ENCODE measurements at places on chromosomes 7 and 10.

DNA sequence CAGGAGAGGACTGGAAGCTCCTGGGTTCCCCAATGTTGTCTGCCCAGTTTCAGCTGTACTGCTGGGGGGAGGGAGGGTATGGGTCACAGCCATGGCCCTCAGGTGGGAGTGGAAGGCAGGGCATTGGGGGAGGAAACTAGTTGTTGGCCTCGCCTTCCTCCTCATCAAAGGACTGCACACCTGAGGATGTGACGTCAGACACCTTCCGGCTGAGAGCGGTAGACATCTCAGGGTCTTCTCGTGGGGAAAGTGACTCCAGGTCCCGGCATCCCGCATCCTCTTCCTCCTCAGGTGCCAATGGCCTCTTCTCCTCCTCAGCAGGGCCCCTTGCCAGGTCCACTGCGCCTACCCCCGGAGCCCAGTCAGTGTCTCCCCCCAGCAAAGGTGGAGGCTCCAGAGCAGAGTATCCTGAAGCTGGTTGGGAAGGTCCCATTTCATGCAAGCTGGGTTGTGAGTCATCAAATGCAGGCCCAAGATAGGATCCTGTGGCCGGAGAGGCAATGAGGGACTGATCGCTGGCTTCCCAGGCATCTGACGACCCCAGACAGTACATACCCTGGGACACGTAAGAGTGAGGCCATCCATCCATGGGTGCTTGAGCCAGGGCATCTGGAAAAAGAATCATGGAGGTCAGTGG lies 6.0 kb downstream of the FAM131B start:
- DNase-seq = no peak

- DNase-seq = peak; percentile 49
Measured at GRCh38 chr10:59366290-59366689, 3.9 kb upstream of the FAM13C start.

GRCh38 chr7:78402096-78402495 lies 603.5 kb downstream of the PHTF2 start:
- no peak for DNase-seq

GRCh38 chr10:113522460-113522859 lies 30.4 kb upstream of the HABP2 start:
- no peak for DNase-seq

DNA sequence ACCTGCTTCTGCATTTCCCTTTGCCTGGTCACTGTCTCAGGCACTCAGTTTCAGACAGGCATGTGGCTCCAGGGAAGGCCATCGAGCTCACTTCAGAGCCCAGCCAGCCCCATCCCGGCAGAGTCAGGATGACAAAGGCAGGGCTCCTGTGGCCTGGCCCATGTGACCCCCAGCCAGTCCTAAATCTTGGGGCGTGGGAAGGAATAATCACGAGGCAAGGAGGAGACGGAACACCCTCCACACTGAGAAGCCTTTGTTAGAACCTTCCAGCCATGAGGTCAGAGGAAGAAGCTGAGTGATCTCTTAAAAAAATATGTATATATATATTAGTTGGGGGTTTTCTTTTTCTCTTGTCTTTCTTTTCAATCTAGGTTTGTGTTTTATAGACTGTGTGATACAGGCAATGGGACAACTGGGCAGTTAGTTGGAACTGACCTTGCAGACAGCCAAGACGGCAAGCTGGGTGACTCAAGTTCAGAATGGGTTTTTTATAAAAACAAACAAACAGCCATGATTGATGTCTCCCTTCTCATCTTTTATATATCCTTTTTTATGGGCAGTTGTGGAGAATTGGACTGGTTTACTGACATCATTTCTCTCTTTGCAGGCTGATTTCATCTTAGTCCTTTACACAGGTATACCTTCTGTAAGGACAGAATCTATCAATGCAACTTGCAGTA lies 60.8 kb downstream of the CHN2 start:
- peak; percentile 93 for DNase-seq

DNA sequence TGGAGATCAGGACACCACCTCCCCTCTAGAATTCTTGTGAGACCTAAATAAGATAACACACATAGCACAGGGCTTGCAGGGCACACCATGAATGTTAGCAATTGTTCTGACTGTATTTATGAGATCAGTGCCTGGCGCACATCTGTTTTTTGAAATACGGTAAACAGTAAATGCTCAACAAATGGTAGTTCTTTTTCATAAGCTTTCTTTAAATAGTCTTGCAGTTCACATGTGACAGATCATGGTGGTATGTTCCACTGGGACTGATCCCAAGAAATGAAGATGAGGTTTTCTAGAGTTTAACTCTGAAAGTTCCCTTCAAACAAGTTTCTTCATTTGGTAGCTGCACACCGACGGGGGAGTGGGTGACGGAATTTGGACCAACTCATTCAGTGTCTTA lies 34.8 kb downstream of the CREB5 start:
- no peak for DNase-seq

DNA sequence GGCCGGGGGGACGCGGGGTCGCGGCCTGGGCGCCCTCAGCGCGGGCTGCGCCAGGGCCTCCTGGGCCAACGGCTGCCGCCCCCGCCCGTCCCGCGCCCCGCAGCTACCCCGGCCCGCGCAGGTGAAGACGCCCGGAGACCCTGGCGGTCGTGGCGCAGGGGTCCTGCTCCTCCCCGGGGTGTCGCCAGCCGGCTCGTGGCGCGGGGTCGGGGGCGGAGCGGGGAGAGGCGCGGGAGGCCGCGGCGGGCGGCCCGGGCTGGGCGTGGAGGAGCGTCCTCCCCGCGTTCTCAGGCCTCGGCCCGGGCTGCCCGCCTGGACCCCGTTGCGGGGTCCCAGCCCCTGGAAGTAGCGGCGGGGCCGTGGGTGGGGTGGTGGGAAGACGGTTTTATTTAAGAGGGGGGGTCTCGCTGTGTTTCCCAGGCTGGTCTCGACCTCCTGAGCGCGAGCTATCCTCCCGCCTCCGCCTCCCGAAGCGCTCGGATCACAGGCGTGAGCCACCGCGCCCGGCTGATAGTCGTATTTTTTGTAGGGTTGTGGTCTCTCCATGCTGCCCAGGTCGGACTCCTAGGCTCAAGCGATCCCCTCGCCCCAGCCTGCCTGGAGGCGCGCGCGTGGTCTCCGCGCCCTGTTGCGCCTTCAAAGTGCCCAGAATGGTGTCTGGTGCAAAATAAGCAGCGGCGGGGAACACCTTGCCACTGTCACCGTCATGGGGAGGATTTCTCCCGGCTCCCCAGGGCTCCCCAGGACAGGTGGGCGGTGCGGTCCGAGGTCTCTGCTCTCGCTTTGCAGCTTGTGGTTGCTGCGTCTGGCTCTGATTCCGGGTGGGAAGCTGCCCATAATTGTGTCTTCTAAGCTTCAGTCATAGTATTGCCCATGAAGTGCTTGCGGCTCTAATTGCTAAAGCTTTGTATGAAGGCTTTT lies 15.3 kb upstream of the SUN1 start:
- DNase-seq = peak; percentile 33

- no peak for DNase-seq
Measured at GRCh38 chr10:29923416-29923965, 135.9 kb downstream of the JCAD start.

GRCh38 chr7:37353949-37354655 lies 94.6 kb downstream of the ELMO1 start:
- no peak for DNase-seq

- DNase-seq = peak; percentile 21
Measured at GRCh38 chr10:48444266-48444665, 137.8 kb downstream of the MAPK8 start.

DNA sequence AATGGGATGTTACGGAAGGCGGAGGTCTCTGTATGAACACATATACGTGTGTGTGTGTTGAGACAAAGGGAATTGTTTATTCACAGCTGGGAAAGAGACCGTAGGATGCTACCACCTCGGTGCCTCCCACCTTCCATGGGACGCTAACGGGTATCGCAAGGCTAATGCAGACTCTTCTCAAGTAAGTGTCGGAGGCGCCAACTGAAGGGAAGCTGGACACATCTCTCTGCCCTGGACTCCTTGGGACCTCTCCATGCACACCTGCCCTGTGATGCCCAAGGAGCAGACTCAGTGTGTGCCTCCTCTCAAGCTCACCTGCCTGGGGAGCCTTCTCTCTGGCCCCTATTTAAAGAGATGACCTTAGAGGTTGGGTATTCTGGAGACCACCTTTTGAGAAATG lies 230.9 kb downstream of the DNAJB6 start:
- no peak for DNase-seq

DNA sequence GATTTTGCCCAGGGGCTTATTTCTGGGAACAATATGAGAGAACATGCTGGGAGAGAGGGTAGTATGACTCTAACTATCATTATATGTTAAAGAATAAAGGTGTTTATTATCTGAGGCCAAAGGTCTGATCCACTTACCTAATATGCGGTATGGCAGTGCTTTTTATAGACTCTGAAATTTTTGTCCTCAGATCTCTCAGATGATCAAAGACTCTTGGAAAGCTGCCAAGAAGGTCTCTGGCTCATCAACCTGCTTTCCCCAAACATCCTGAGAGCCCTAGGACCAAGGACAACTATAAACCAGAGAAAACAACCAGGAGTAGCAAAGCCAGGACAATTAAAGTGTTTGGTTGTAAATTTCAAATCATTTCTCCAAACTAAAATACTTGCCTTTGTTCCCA lies 255.7 kb upstream of the LRRN3 start:
- DNase-seq = no peak

DNA sequence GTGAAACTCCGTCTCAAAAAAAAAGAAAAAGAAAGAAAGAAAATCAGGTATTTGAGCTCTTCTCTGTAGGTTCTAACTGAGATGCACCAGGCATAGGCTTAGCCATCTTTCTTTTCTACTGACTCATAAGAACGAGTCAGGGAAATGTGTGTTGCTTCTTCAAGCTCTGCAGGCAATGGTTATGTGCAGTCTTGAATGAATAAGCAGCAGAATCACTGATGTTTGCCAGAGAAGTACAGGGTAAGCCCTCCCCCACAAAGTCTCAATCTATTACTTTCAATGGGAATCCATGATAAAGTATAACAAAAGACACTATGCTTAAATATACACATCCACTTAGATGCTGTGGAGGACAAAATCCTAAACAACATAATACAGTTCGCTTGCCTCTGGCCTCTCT lies 239.2 kb downstream of the PARD3 start:
- no peak for DNase-seq

DNA sequence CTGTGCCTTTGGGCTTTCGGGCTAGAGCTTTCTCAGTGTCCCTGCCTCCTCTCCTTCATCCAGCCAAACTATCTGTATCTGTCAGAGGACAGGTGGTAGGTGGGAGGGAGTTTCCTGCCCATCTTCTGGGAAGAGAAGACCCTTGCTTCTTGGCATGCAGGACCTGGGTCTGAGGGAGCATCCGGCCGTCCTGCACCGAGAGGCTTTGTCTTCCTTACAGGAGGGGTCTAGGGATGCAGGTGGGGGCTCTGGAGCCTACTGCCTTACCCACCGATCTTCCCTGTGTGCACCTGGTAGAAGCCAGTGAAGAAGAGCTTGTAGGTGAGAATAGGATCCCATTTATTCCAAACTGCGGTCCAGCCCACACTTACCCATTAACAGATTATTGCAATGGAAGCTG lies 5.8 kb upstream of the KLF6 start:
- DNase-seq = no peak

DNA sequence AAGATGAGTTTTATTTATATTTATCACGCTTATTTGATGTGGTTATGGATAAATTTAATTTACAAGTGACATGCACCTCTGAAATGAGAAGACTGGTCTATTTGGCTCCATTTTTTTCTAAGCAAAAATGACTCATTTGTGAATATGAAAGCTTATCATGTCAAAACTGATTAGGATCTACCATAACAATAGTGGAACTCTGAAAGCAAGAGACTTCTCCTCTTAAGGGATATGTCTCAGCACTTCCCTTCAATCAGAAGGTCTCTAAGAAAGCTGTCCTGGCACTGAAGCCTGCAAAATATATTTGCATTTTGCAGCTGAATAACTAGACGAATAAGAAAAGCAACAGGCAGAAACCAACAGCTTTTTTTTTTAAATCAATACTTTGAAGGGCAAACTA lies 12.7 kb downstream of the FAS start:
- DNase-seq = peak; percentile 6

DNA sequence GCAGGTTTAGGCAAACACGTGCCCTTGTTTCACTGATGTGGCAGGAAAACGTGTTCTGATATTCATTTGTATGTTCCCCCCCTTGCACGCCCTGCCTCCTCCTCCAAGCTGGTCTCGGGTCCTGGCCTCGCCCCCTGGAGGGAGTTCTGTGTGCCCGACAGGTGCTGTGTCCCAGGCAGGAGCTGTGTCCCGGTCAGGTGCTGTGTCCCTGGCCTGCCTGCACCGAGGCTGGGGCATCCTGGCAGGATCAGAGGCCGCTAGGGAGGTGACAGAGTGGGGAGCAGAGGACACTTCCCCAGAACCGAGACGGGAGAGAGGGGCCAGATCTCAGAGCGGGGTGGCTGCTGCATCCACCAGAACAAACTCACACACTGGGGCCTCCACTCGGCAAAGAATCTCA lies 45.3 kb downstream of the PRKAG2 start:
- DNase-seq = no peak

GRCh38 chr7:139711991-139712743 lies 65.6 kb downstream of the HIPK2 start:
- DNase-seq = peak; percentile 40

DNA sequence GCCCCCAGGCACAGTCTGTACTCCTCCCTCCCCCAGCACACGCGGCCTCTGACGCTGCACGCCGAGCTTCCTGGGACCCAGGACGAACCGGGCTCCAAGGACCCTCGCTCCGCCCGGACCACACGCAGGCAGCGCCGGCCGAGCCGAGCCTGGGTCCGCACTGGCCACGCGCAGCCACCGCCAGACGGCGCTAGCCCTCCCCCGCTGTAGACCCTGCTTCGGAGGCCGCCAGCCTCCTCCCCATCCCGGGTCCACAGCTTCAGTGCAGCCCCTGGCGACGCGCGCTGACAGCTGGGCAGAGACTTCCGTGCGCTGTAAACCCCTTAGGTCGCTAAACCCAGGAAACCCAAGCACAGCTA lies 936 bp upstream of the TCERG1L start:
- peak; percentile 21 for DNase-seq

GRCh38 chr7:38178695-38179344 lies 775 bp downstream of the STARD3NL start:
- peak; percentile 59 for DNase-seq

DNA sequence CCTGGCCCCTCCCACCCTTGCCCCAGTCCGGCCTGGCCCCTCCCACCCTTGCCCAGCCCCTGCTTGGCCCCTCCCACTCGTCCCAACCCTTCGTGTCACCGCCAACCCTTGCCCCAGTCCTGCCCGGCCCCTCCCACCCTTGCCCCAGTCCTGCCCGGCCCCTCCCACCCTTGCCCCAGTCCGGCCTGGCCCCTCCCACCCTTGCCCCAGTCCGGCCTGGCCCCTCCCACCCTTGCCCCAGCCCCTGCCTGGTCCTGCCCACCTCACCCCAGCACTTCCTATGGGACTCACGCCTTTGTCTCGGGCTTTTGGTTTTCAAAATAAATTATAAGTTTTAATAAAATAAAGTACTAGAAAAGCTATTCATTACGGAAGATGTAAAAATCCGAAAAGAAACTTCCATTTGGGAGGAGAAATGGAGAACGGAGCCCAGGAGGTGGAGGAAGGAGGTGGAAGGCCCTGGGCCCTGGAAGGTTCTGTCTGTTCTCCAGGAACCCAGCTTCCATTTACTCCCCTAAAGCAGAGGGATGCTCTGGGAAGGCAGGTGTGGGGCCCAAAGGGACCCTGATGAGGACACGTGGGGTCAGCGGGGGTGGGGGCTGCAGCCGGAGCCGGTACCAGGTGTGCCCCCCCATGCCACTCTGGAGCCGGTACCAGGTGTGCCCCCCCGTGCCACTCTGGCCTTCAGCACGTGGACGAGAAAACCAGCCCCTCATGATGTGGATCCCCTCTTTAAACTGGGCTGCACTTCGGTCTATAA lies 52.2 kb downstream of the PWWP2B start:
- peak; percentile 28 for DNase-seq

GRCh38 chr10:33337326-33337957 lies 3.0 kb upstream of the NRP1 start:
- DNase-seq = no peak

- no peak for DNase-seq
Measured at GRCh38 chr7:47609803-47610452, 28.0 kb upstream of the TNS3 start.

Measured in SK-MEL-5 (cell line).